ENCODE measurements at places on chromosomes 2 and 18.

DNA sequence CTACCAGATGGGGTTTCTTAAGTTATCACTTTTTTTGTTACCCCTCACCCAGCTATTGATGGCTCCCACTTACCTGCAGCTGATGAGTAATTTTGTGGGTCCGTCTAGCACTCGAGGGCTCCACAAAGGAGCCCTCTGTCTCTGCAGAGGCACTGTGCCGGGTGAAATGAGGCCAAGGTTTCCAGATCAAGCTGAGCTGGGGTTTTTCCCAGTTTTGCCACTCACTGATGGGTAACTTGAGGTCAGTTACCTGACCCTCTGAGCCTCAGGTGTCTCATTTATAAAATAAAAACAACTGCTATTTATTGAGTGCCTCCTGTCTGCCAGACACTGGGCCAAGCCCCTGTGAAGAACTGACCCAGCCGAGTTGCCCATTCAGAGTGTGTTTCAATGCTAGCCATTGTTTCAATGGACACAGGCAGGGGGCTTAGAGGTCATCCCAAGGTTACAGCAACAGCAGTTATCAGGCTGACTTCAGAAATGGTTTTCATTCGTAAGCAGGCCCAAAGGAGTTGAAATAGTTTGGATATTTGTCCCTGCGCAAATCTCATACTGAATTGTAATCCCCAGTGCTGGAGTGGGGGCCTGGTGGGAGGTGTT, 192.9 kb downstream of the NCK2 start:
- no peak for DNase-seq

DNA sequence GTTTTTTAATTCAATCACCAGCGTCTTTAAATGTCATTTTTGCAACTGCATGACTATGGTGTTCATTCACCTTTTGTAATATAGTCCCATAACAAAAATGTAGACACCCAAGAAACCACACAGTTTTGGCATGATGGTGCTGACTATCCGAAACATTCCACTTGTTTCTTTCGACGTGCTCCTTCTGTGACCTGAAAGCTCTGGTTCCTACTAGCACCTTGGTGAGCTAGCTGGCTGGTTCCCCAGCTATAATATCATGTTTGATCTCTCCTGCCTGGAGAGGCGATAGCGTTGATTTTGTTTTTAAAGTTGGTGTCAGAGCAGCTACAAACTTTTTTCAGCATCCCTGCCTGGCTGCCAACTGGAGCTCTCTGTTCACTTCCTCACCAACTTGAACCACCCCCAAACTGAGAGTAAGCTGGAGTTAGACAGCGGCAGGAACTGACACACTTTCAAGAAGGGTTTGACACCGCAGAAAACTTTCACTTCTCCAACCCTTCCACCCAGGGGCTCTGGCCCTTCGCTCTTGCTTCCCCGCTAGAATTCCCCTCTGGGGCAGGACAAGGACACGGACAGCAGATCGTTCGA, 1.1 kb downstream of the ATAD2B start:
- DNase-seq, result peak; percentile 17

GRCh38 chr2:239934571-239935171, 90.5 kb downstream of the NDUFA10 start:
- DNase-seq, result peak; percentile 25

- DNase-seq, result no peak
These were observed 532.5 kb upstream of the SLC39A10 start for GRCh38 chr2:195124391-195125079.

GRCh38 chr2:31238126-31238905, 4.4 kb downstream of the EHD3 start:
- DNase-seq, result no peak

DNA sequence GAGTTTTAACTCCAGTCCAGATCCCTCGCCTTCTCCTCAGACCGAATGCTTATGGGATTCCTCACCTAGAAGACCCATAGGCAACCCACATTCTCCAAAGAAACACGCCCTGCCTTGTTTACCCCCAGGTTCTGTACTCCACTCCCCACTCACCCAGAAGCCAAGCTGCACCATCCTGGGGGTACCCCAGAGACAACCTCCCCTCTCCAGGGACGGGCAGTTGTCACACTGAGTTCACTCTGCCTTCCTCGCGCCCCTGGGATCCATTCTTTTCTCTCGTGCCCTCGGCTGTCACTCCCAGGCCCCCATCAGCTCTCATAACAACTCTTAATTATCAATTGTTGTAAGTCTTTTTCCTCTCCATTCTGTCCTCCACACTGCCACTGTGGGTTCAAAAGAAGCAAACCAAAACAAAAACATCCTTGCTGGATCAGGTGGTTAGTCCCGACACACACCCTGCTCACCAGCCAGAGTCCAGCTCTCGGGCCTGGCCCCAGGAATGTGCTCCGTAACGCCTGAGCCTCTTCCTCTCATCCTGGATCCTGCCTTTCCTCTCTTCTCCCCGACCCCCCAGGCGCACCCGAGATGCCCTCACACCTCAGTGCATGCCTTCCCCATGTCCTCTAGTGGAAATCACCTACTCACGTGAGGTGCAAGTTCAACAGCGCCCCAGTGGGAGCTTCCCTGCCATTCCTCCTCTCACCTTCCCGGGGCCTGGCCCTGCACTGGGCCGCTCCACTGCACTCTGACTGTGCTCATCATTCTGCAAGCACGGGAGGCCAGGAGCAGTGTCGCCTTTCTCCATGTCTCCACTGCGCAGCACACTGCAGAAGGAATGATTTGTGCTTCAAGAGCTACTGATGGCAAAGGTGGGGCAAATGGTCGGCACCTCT, 20.7 kb downstream of the COX7A2L start:
- DNase-seq, result no peak

- no peak for DNase-seq
These were observed 484.2 kb upstream of the NRP2 start for GRCh38 chr2:205198140-205198525.

GRCh38 chr2:195318440-195319111, 338.4 kb upstream of the SLC39A10 start:
- DNase-seq, result peak; percentile 2

- DNase-seq, result no peak
These were observed 147.6 kb downstream of the CLIP4 start for GRCh38 chr2:29262681-29263260.

- DNase-seq, result no peak
These were observed 250.5 kb upstream of the NETO1 start for GRCh38 chr18:73118121-73118816.

DNA sequence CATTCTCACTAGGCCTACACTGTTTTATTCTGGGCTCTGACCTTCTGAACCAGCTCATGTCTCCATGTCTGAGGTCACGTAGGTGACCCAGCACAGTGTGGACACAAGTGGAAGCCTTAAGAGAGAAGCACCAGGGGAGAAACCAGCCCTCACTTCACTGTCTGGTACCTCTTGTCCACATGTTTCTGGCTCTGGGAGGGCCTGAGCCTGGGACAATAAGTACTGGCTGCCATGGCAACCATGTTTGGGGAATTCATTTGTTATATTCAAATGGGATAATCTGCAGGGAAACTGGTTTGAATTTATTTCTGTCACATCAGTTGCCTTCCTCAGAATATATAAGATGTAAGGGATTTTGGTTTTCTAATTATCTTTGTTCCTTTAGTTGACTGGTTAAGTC, 23.3 kb downstream of the MYO3B start:
- DNase-seq, result no peak

GRCh38 chr2:64143169-64144056, 807 bp downstream of the PELI1 start:
- no peak for DNase-seq

- peak; percentile 75 for DNase-seq
These were observed 115.7 kb upstream of the SLC1A4 start for GRCh38 chr2:64873472-64873924.

GRCh38 chr2:30522421-30522820, 75.4 kb downstream of the LCLAT1 start:
- DNase-seq, result no peak

DNA sequence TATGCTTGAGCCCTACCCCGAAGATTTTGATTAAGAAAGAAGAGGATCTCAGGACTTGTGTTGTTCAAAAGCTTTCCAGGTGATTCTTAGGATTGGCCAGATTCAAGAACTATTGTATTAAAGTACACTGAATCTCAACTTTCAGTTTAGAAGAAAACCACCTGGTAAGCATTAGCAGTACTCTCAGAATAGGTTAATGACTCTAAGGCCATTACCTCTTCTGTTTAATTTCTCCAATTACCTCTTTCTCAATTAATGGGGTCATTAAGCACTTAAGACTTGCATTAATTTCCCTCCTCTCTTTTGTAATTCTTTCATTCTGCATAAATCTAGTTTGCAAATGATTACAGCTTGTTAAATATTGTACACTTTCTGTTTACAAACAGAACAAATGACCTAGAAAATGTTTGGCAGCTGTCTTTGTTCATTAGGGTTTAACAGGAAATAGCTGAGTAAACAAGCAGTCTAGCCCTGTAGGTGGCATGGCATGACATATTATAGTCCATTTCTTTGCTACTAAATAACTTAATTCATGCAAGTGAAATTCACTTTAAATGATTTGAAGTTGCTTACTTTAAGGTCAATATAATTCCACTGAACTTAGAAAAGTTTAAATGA, 20.4 kb upstream of the TDRD15 start:
- no peak for DNase-seq

GRCh38 chr2:109497911-109498870, 115.6 kb downstream of the SEPTIN10 start:
- DNase-seq, result no peak

- DNase-seq, result no peak
These were observed 54.9 kb downstream of the R3HDM1 start for GRCh38 chr2:135586148-135586547.

DNA sequence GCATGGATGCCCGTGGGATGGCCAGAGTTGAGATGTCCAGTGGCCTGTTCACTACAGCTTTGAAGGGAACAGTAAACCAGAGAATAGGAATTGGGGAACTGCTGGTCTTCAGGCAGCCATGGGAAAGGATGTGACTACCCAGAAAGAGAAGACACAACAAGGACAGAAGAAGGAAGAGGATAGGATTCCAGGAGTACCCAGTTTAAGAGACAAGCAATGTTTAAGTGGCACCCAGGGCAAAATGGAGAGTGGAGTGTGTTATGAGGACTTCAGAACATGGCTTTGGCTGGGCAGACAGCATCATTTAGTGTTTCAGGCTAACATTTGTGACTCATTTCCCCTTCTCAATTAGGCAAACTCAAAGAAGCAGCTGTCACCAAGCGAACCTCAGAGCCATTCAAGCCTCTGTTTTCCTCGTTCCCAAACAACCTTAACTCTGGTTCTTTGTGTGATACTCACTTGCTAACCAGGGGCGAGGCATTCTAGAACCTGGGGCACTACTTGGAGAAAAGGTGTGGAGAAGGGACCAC, 4.0 kb upstream of the FAM124B start:
- no peak for DNase-seq

DNA sequence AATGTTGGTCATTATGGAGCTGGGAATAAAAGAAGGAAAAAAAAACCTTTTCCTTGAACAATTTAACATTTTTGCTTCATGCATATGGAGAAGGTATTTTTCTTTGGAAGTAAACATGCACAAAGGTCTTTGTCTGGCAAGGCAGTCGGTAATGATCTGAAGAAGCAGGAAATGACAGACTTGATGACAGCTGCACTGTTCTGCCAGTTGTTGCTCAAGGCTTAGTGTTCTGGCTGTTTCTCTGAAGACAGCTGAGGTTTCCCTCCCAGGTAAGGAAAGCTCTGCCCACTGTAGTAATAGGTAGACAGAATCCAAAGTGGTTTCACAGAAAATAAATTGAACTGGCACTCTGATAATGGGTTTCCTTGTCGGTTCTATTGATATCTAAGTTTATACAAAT, 308.4 kb upstream of the GCFC2 start:
- no peak for DNase-seq

GRCh38 chr2:168920504-168921157, 19.5 kb downstream of the G6PC2 start:
- DNase-seq, result no peak

DNA sequence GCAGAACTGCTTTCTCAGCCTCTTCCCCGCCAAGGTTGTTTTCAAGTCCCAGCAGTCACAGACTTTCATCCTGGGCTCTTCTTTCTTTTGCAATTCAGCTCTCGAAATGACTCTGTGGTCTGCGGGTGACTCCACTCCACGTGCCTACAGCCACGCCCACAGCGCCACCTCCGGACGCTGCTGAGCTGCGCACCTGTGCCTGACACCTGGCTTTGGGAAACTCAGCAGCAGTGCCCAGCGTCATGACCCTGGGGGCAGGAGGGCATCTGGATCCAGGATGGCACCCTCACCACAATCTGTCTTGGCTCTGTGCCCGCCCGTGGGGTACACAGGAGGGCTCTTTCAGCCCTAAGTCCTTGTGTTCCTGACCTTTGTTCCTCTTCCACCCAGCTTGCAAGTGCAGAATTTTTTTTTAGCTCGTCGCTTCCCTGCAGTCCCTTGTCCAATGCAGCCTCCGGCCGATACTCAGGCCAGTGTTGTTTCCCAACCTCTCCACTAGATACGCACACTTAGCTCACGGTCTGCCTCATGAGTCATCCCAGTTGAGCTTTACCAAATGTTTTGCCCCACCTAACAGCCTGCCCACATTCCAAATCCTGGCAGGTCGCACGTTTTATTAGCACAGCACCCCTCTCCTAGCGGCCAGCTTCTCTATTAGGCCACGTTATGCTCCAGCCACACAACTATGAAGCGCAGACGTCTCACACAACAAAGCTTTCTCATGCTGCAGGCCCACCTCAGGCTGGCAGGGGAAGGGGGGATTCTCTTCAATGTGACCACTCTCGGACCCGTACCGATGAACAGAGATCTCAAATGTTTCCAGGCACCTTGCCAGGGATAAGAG, 6.5 kb upstream of the CAPN10 start:
- no peak for DNase-seq

GRCh38 chr2:52341732-52342131, 1309.8 kb upstream of the NRXN1 start:
- no peak for DNase-seq

- no peak for DNase-seq
These were observed 4.6 kb upstream of the D2HGDH start for GRCh38 chr2:241729868-241730267.

DNA sequence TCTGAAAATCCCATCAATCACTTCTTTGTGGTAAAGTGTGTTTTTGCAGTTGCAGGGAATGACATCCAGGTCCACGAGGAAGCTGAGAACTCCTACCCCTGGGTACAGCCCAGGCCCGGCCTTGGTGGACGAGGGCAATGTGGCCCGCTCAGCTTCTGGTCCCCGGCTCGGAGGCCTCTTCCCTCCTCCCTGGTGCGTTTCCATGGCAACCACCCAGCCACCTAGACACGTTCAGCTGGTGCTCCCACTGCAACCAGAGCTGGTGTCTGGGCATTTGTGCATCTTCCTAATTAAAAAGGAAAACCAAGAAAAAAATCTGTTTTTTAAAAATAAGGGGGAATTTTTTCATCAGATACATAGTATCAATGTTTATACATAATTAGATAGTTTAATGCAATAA, 603.6 kb upstream of the SALL3 start:
- no peak for DNase-seq

Data from activated gamma-delta T cell treated with anti-CD3 and anti-CD28 coated beads, Interleukin-2, amount 50 U/mL, for 16 hours (primary cell).